ENCODE measurements at places on chromosomes 5 and 9.

DNA sequence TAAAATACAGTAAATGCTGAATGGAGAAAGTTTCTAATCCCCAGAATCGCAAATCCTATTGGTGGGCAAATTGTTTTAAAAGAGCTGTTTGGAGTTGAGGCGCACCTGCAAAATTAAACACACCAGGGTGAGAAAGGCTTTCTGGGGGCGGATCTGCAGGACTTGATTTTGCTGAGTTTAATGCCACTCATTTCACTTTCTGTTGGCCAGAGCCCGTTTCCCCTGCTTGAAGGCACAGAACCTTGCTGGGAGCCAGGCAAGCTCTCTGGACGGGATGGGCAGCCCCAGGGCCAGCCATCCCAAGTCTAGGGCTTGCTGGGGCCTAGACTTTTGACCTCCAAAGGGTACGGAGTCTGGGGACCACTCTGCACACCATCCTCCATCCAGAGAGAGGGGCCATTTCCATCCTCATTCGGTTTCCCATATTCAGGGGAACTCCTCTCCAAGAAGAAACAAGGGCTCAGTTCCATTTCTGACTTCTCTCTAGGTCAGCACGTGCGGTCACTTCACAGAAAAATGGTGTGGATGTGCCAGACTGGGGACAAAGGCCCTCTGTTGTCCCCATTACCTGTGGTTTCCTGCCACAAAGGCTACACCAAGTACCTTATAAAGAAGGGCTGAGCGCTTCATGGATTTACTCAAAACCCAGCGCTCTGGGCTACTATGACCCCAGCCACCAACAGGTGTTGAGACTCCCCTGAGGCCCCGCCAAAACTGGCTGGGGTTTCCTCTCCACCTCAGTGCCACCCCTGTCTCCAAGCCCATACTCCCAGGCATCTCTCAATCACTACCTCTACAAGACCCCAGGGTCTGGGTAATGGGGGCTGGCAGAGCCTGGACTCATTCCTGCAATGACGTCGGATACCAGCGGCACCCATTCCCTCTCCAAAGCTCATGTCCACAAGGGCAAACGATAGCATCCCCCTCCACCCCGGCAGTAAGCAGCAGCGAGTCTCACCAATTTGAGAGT lies 170.0 kb downstream of the AUH start:
- no peak for DNase-seq

- no peak for DNase-seq
These were observed 60.7 kb downstream of the SLC24A2 start for GRCh38 chr9:19728101-19728500.

GRCh38 chr5:112005623-112005930 lies 248.6 kb upstream of the NREP start:
- DNase-seq = no peak

- DNase-seq = no peak
These were observed 16.7 kb upstream of the TAF11L2 start for GRCh38 chr5:17481378-17481777.

DNA sequence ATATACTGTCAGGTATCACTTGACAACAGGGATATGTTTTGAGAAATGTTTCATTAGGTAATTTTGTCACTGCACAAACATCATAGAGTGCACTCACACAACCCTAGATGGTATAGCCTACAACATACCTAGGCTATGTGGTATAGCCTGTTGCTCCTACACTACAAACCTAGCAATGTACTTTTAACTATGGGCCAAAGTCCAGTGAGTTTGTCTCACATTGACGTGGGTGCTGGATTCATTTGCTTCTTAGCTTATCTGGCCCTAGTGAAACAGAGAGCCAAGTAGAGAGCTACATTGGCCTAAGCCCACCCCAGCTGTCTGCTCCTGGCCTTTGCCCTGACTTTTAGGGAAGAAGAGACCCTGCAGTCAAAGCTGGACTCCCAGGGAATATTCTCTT lies 180.7 kb upstream of the EGFLAM start:
- DNase-seq = no peak

GRCh38 chr5:158877124-158877581 lies 222.6 kb downstream of the EBF1 start:
- DNase-seq = no peak

- no peak for DNase-seq
These were observed 265.3 kb downstream of the FSTL4 start for GRCh38 chr5:133347039-133347438.

DNA sequence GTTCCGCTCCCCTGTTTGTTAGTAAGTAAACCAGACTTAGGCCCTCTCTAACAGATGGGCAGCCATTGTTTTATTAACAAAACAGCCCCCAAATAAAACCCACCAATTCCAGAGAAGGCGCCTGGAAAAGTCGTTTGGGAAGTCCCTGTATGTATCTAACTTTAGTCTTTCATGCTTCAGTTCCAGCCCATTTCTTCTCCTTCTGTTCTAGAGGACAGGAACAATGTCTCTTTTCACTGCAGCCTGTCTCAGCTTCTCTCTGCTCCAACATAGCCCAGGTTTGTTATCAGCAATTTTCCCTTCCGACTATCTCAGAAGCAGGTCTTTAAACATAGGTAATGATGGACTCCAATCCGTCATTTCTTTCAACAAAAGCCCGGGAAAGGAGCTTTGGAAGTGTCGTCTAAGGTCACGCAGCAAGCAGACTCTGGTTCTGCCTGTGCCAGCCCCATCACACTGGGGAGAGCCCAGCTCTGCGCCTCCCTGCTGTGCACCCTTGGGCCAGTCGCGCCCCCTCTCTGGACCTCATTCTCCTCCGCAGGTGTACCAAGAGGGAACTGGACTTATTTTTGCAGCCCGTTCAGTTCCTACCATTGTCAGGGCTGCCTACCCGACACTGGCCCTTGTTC lies 9.6 kb upstream of the AKNA start:
- DNase-seq = no peak

DNA sequence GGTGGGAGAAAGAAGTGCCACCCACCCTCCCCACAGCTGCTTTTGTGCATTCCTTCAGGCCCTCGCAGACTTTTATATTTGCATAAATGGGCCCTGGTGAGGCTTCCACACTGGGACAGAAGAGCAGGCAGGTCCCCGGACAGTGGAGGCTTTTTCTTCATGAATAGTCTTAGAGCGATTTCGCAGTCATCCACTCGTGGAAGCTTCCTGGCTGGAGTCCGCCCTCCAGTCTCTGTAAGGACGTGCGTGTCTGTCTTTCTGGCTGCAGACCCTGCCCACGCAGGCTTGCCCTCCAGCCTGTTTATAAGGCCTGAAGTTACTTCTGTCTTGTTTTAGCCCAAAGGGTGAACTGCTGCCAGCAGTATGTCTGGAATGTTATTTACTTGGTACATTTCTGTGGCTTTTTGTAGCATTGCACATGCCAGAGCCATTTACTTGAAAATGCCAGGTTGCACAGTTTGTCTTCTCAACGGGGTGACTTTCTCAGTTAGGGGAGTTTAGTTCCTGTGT lies 195.7 kb downstream of the AOPEP start:
- peak; percentile 36 for DNase-seq
